Cardiac atrium fibroblast (primary cell): ENCODE measurements at places on chromosomes 3 and 15. TPM values are rescaled to one million over a fixed set of nuclear protein-coding genes. Genes with fewer than 3 reads are reported as not detected.

FAM174B gene
- total RNA-seq = 1.6 and 8.7 TPM in 2 replicates

MST1R gene
- not detected in 2 replicates for total RNA-seq

ATP13A4 gene
- total RNA-seq = not detected in 2 replicates

LMAN1L gene
- 0.36 TPM in 1 of 2 replicates, not detected in the other for total RNA-seq

DAZL gene
- total RNA-seq = not detected in 2 replicates

MFGE8 gene
- total RNA-seq = 144 and 208 TPM in 2 replicates

TNK2 gene
- 10.1 and 10.2 TPM in 2 replicates for total RNA-seq

ARGFX gene
- total RNA-seq = not detected in 2 replicates

INSYN1 gene
- 2.9 and 7.4 TPM in 2 replicates for total RNA-seq

FBXW12 gene
- total RNA-seq = not detected in 2 replicates

PRSS50 gene
- total RNA-seq = not detected in 2 replicates

GATM gene
- 0.18 TPM in 1 of 2 replicates, not detected in the other for total RNA-seq

CCDC32 gene
- total RNA-seq = 30.3 and 42.8 TPM in 2 replicates

CHRM5 gene
- total RNA-seq = not detected in 2 replicates

CCDC191 gene
- 1.1 and 2.3 TPM in 2 replicates for total RNA-seq

SERINC4 gene
- not detected in 2 replicates for total RNA-seq

PLA1A gene
- total RNA-seq = not detected in 2 replicates

B3GALNT1 gene
- total RNA-seq = 5.8 and 14.1 TPM in 2 replicates

FBXL2 gene
- total RNA-seq = 8.3 and 11.2 TPM in 2 replicates

PPP1R14D gene
- not detected in 2 replicates for total RNA-seq

ARPIN gene
- total RNA-seq = 7.3 and 8.5 TPM in 2 replicates

ITIH1 gene
- total RNA-seq = not detected in 2 replicates

EPHB1 gene
- total RNA-seq = 0.16 TPM in 1 of 2 replicates, not detected in the other

MESP1 gene
- 2.3 TPM in 1 of 2 replicates, not detected in the other for total RNA-seq

RNU5B-1 gene
- not detected in 2 replicates for total RNA-seq

CKMT1B gene
- total RNA-seq = not detected in 2 replicates

SAMMSON gene
- 0.16 TPM in 1 of 2 replicates, not detected in the other for total RNA-seq

AADACL2 gene
- not detected in 2 replicates for total RNA-seq

GFM1 gene
- 26.6 and 27.1 TPM in 2 replicates for total RNA-seq

MCTP2 gene
- total RNA-seq = 0.16 TPM in 1 of 2 replicates, not detected in the other

SV2B gene
- total RNA-seq = 0.16 TPM in 1 of 2 replicates, not detected in the other

TGFBR2 gene
- total RNA-seq = 336 and 339 TPM in 2 replicates

FANCD2 gene
- 2.9 and 12.5 TPM in 2 replicates for total RNA-seq

VWA5B2 gene
- total RNA-seq = not detected in 2 replicates

EFHB gene
- 0.54 TPM in 1 of 2 replicates, not detected in the other for total RNA-seq

RUVBL1 gene
- 41.5 and 48.0 TPM in 2 replicates for total RNA-seq

TBC1D5 gene
- 34.3 and 34.5 TPM in 2 replicates for total RNA-seq

MYEF2 gene
- 0.49 and 8.3 TPM in 2 replicates for total RNA-seq

FBLN2 gene
- total RNA-seq = 485 and 859 TPM in 2 replicates

HESX1 gene
- total RNA-seq = 0.16 TPM in 1 of 2 replicates, not detected in the other

THRB gene
- total RNA-seq = 1.6 TPM in 2 replicates

NR1I2 gene
- total RNA-seq = not detected in 2 replicates

HIGD2B gene
- 0.36 TPM in 1 of 2 replicates, not detected in the other for total RNA-seq

TMEM212 gene
- total RNA-seq = not detected in 2 replicates

PSMD2 gene
- total RNA-seq = 240 and 344 TPM in 2 replicates

EIF1B gene
- 14.4 and 22.9 TPM in 2 replicates for total RNA-seq

FAH gene
- 19.9 and 20.8 TPM in 2 replicates for total RNA-seq

ACAN gene
- total RNA-seq = 0.16 and 0.36 TPM in 2 replicates

FMN1 gene
- total RNA-seq = not detected in 2 replicates
